K562 (cell line): ENCODE measurements at places on chromosomes 2 and 18. TPM values are rescaled to one million over a fixed set of nuclear protein-coding genes. Genes with fewer than 3 reads are reported as not detected.

DNA sequence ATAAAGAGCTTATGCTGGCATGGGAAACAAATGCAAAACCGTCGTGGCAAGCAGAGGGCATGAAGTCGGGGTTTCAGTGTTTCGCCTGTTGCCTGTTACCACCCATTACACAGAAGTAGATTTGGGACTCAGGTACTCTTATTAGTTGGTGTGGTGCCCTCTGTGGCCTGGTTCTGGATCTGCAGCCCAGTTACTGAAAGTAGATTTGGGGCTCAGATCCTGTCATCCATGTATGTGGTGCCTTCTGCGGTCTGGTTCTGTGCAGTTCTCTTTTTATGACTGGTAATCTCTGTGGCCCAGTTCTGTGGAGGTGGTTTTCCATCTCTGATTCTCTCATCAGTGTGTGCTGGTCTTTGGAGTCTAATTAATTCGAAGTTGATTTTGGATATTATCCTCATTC lies 45.2 kb downstream of the ADNP2 start:
- no peaks in the 10 kb centered on the region for H3K27me3 ChIP-seq
- H3K4me3 ChIP-seq, result no peak overlapping the region
- H3K27ac ChIP-seq, result no peak overlapping the region
- H3K36me3 ChIP-seq, result peaks cover 1% of the 10 kb centered on the region; the same call in 1 of the 3 replicates
- peak; percentile 35 for DNase-seq
- no peaks in the 10 kb centered on the region for H3K4me1 ChIP-seq

- no peaks in the 10 kb centered on the region for H3K4me1 ChIP-seq
- H3K36me3 ChIP-seq, result no peaks in the 10 kb centered on the region
- DNase-seq, result no peak
- no peak overlapping the region for H3K4me3 ChIP-seq
- H3K27me3 ChIP-seq, result no peaks in the 10 kb centered on the region
Measured at GRCh38 chr18:28208712-28209265, 31.9 kb upstream of the CDH2 start.

- H3K36me3 ChIP-seq, result no peaks in the 10 kb centered on the region
- no peak for DNase-seq
- no peaks in the 10 kb centered on the region for H3K27me3 ChIP-seq
- H3K27ac ChIP-seq, result no peak overlapping the region
- no peak overlapping the region for H3K4me3 ChIP-seq
Measured at GRCh38 chr18:54260396-54261072, 8.8 kb upstream of the POLI start.

GRCh38 chr18:45254709-45255082 lies 360.6 kb upstream of the SLC14A2 start:
- H3K4me3 ChIP-seq, result no peak overlapping the region
- DNase-seq, result no peak
- H3K36me3 ChIP-seq, result no peaks in the 10 kb centered on the region
- H3K4me1 ChIP-seq, result no peaks in the 10 kb centered on the region

DNA sequence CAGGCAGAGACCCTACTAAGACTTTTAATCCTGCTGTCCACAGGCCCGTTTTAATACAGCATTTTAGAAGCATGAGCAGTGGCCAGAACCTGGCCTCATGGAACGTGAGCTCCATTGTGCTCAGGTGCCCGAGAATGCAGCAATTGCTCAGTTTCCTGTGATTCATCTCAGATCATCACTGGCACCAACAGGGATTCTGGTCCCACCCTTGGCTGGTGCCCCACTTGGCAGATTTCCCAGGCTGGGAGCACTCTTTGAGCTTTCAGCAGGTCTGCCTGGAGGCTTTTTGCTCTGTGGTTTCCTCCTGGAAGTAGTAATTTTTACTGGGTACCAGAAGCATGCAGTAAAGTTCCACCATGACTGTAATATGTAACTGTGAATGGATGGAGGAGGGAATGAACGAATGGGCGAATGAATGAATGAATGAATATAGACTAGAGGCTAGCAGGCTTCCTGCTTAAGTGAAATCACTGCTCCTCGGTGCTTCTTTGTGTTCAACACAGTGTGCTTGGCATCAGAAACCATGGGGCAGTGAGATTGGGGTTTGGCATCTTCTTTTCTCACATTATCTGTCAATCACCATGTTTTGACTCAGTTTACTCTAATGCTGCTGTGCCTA lies 312.9 kb downstream of the PRKCE start:
- DNase-seq, result no peak
- no peaks in the 10 kb centered on the region for H3K36me3 ChIP-seq
- no peaks in the 10 kb centered on the region for H3K4me1 ChIP-seq
- H3K27ac ChIP-seq, result no peak overlapping the region

- no peak overlapping the region for H3K4me3 ChIP-seq
- H3K27me3 ChIP-seq, result no peaks in the 10 kb centered on the region
- no peaks in the 10 kb centered on the region for H3K36me3 ChIP-seq
Measured at GRCh38 chr2:9897331-9897737, 54.1 kb downstream of the TAF1B start.

GRCh38 chr2:208820014-208820688 lies 413.6 kb downstream of the PTH2R start:
- no peaks in the 10 kb centered on the region for H3K4me1 ChIP-seq
- H3K36me3 ChIP-seq, result no peaks in the 10 kb centered on the region
- DNase-seq, result no peak
- H3K27ac ChIP-seq, result no peak overlapping the region
- H3K4me3 ChIP-seq, result no peak overlapping the region
- H3K27me3 ChIP-seq, result no peaks in the 10 kb centered on the region

DNA sequence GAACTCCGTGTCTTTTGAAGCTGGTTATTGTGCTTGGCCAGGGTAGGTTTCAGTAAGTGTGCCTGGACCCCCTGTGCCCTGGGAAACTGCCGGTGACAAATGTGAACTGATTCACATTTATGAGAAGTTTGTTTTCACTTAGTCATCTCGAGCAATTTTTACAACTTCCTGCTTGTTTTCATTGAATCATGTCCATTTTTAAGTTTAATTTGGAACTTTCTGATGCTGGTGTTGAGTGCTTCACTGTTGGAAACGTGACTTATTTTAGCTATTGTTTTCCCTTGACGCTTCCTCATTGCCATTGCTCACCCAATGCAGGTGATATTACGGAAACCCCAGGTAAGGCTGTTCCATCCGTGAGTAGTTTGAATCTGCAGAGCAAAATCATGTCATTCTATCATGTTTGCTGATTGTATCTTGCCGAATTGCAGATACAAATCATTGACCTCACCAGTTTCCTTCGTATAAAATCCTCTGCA lies 97.2 kb downstream of the RTN4 start:
- H3K36me3 ChIP-seq, result no peaks in the 10 kb centered on the region
- peaks cover 51% of the 10 kb centered on the region for H3K4me1 ChIP-seq
- DNase-seq, result no peak
- H3K27ac ChIP-seq, result peak overlapping the region; percentile 47; the same call in 2 of the 3 replicates
- no peak overlapping the region for H3K4me3 ChIP-seq

The FSHR gene
- not detected in 2 replicates for total RNA-seq

- H3K27me3 ChIP-seq, result no peaks in the 10 kb centered on the region
- peaks cover 4% of the 10 kb centered on the region; the same call in 2 of the 3 replicates for H3K36me3 ChIP-seq
- peak overlapping the region; percentile 50 for H3K4me3 ChIP-seq
- H3K27ac ChIP-seq, result peak overlapping the region; percentile 74
Measured at GRCh38 chr2:73981081-73982001, 3.4 kb upstream of the TET3 start.

The CCDC74A gene
- 12.5 and 13.1 TPM in 2 replicates for total RNA-seq

DNA sequence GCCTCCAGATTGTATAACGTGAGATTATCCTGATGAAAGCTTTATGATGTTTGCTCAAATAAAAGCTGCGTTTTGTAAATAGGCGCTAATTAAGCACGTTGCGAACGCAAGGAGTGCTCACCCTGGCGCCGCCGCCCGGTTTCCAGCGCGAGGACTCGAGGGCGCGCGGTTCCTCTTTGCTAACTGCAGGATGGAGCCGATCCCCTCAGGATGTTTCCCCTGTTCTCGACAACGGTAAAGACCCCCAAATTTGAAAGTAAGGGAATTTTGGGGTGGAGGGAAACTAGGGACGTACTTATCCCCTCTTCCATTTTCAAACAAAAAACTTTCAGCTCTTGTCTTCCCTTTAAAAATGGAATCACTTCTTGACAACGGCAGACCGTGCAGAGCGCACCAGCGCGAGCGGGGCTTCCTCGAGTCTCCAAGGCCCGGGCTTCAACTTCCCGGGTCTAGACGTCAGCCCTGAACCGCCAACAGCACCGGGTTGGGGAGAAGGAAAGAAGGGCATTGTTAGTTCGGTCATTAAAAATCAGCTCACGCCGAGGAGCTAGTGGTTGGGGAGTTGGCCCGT lies 1.1 kb upstream of the GBX2 start:
- H3K27ac ChIP-seq, result no peak overlapping the region
- DNase-seq, result no peak
- peaks cover 7% of the 10 kb centered on the region for H3K27me3 ChIP-seq
- H3K4me1 ChIP-seq, result peaks cover 25% of the 10 kb centered on the region
- no peaks in the 10 kb centered on the region for H3K36me3 ChIP-seq

DNA sequence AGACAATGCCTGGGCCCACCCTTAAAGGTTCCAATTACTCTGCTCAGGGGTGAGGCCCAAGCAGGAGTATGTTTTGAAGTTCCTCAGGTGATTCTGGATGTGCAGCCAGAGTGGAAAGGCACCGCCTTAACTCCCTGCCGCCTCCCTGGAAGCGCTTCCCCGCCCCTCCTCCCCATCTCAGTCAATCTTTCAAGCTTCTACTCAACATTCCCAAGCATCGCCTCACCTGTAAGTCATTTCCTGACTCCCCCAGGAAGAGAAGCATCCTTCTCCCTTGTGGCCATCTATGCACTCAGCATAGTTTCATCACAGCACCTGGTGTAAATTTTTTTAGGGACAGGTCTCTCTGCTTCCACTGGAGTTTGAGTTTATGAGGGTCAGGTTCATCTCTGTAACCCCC lies 67.5 kb downstream of the MYL12B start:
- DNase-seq, result no peak
- H3K4me3 ChIP-seq, result no peak overlapping the region
- H3K4me1 ChIP-seq, result peaks cover 8% of the 10 kb centered on the region
- H3K36me3 ChIP-seq, result no peaks in the 10 kb centered on the region
- H3K27ac ChIP-seq, result no peak overlapping the region

DNA sequence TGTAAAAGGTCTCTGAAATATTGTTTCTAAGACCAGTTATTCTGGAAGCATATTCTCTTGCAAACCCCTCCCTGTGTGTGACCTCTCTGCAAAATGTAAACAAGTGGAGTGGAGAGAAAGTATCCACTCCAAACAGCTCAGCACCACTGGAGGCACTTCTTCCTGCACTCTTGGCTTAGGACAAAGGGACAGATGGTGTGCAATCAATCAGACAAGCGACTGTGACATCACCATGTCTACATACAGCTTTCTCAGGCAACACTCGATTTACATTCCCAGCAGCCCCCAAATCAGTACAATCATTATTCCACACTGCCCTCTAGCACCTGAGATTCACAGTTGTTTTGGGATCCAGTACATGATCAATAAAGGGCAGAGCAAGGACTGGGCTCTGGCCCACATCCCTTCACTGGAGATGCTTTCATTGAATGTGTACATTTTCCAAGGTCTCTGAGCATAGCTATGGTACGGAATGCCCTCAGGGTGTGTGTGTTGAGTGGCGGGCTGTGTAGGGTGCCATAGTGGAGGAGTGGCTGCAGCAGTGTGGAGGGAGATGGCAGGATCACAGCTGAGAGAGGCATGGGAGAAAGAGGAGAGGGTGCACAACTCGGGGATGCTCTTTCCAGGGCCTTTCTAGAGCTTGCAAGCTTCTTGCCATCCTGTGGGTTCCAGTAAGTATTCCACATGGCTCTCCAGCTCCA lies 311.8 kb upstream of the ST6GAL2 start:
- no peak overlapping the region for H3K4me3 ChIP-seq
- H3K27ac ChIP-seq, result no peak overlapping the region
- no peaks in the 10 kb centered on the region for H3K36me3 ChIP-seq
- no peaks in the 10 kb centered on the region for H3K4me1 ChIP-seq

GRCh38 chr2:143230506-143231253 lies 101.5 kb downstream of the ARHGAP15 start:
- H3K27me3 ChIP-seq, result no peaks in the 10 kb centered on the region
- no peak overlapping the region for H3K27ac ChIP-seq
- DNase-seq, result no peak
- H3K4me3 ChIP-seq, result no peak overlapping the region

The IL36RN gene
- not detected in 2 replicates for total RNA-seq

- no peak for DNase-seq
- H3K4me1 ChIP-seq, result no peaks in the 10 kb centered on the region
- no peaks in the 10 kb centered on the region for H3K27me3 ChIP-seq
- H3K27ac ChIP-seq, result no peak overlapping the region
- no peak overlapping the region for H3K4me3 ChIP-seq
Measured at GRCh38 chr2:165660361-165660760, 133.7 kb downstream of the GALNT3 start.

GRCh38 chr2:20400306-20400705 lies 46.6 kb upstream of the RHOB start:
- no peaks in the 10 kb centered on the region for H3K4me1 ChIP-seq
- no peaks in the 10 kb centered on the region for H3K36me3 ChIP-seq
- DNase-seq, result no peak
- H3K4me3 ChIP-seq, result no peak overlapping the region

DNA sequence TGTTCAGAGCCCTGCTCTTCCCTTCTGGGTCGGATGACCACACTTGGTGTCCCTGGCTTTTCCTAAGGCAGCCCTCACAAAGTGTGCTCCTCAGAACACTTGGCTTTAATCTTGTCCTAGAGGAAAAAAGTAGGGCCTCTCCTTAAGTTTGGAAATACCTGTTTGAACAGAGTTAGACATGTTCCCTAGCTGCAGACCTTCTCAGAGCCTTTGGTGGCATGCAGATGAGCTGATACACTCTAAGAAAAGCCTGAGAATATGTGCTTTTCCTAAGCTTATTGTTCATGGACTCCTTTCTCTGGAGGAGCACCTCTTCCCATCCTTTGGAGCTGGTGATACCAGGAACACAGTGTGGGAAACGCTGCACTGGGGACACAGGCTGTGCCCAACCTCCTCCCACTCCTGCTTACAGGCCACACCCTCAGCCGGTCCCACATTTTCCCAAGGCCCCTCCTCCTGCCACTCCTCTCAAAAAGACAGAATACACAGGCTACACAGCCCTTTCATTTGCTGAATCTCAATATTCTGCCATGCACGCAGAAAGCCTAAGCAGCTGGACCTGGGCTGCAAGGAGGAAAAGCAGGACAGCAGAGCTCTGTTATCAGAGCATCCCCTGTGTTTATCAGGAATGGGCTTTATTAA lies 443.6 kb downstream of the NBAS start:
- no peak overlapping the region for H3K4me3 ChIP-seq
- H3K36me3 ChIP-seq, result no peaks in the 10 kb centered on the region

DNA sequence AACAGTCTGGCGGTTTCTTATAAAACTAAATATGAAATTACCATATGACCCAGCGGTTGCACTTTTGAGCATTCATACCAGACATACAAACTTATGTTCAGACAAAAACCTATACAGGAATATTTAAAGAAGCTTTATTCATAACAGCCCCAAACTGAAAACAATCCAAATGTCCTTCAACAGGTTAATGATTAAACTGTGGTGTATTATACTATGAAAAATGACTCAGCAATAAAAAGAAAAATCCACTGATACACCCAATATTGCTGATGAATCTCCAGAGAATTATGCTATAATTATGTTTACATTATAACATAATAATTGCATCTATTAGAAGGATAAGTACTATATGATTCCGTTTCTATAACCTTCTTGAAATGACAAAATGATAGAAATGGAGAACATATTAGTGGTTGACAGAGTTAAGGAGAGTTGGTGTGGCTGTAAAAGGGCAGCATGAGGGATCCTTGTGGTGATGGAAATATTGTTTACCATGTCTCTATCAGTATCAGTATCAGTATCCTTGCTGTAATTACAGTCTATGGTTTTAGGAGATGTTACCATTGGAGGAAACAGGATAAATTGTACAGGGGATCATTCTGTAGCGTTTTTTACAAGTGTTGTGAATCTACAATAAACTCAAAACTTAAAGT lies 127.1 kb downstream of the DSC3 start:
- no peak for DNase-seq
- no peaks in the 10 kb centered on the region for H3K4me1 ChIP-seq
- H3K4me3 ChIP-seq, result no peak overlapping the region
- no peak overlapping the region for H3K27ac ChIP-seq
